Aorta (tissue), 5 donors: ENCODE measurements at places on chromosomes 3 and 15. TPM values are rescaled to one million over a fixed set of nuclear protein-coding genes. Genes with fewer than 3 reads are reported as not detected.

DNA sequence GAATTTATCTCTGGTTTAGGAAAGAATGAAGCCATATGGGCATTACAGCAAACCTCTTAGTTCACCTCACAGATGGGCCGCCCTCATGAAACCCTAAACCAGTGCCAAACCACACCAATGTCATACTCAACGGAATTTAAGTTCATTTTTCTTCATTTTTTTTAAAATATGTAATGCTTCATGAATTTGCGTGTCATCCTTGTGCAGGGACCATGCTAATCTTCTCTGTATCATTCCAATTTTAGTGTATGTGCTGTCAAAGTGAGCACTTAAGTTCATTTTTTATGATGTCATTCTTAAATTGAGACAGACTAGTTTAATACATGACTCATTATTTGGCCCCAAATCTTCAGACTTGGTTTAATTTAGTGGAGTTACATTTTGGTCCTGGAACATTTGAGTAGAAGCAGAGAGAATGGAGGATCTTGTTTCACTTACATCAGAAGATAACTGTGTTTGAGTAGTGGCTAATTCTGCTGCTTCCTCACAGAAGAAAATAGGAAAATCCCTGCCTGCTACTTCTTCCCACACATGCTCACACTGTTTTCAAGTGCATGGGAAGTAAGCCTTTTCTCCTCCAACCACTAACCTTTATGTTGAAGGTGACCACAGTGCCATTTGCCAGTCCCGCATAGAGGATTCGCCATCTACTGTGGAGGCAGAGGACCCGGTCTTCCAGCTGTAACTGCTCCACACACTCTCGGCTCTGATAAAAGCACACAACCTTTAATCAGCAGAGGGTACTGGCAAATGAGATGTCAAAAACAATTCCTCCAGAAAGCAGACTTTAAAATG, 63.3 kb downstream of the ZNF106 start:
- DNase-seq: no peak

GRCh38 chr15:73714695-73715301, 30.6 kb downstream of the CD276 start:
- DNase-seq: no peak

DNA sequence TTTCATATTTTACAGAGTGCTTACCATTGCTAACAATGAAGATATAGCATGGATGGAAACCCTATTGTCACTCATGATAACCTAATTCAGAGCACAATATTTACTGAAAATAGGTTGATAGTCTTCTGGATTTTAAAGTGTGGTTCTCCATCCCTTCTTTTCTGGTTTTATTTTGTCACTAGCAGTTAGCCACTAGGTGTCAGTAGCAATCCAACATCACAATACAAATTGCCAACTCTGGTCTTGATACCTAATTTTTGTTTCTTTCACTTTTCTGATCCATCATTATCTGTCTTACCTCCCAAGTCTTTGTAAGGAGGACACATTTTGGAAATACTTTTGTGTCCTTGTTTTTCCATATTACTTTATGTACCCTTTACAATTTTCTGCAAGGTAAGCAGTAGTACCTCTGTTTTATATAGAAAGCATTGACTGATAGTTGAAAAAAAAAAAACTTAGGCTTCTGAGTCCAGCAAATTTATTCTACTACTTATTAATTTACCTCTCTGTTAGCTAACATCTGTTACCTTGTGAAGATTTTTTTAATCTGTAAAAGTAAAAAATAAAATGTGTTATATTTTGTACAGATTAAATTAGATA, 28.3 kb upstream of the CRYBG3 start:
- DNase-seq: no peak

- no peak for DNase-seq
Observed at GRCh38 chr3:4680871-4681300, 187.7 kb downstream of the ITPR1 start.

DNA sequence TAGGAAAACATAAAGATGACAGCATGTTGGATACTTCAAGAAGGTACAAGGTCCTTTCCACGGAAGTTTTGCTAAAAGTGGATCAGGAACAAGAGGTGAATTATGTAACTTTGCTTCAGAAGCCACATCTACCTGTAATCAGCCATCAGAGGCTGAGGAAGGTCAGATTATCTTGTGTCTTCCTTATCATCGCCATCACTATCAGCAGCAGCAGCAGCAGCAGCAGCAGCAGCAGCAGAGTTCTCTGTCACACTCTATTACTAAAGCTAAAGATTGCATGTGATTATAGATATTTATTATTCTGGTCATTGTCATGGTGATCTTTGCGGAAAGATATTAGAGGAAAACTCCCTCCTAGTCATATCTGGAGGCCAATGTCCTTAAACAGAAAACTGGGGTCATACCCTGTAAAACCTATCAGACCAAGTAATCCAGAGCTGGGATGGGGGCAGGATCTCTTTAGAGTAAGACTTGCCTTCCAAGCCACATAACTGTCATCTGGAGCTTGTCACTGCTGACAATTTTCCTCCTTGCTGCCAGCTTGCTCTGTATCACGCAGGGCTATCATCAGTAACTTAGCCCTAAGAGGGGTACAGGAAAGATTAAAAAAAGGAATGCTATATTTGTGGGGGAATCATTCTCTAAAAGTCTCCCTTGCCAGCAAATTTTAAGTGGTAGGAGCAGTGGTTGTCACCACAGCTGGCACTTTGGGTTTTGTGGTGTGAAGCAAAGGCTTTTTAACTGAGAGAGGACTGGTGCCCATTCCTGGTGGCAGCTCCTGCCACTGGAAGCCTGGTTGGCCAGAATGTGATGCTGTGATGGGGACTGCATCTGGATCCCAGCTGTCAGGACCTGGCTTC, 130.9 kb upstream of the RASGRP1 start:
- no peak for DNase-seq

GLDN gene
- total RNA-seq: 23.0 TPM

DNA sequence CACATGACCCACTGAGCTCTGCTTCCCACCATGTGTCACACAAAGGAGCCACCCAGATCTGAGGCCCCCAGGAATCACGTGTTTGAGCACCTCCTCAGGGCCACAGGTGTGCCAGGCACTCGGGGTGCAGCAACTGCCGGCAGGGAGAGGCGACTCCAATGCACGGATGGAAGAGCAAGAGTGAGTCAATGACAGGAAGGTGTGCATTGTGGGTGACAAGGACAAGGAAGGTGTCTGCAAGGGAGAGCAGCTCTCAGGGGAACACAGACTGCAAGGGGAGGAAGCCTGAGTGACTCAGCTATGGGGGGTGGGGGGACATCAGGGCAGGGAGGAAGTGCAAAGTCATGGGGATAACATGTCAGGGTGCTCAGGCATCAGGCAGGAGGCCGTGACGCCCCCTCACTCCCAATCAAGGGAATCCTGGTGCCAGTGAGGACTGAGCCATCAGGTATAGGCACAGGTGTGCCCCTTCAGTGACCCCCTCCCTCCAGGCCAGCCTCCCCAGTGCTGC, 67.4 kb downstream of the NUP210 start:
- no peak for DNase-seq

DNA sequence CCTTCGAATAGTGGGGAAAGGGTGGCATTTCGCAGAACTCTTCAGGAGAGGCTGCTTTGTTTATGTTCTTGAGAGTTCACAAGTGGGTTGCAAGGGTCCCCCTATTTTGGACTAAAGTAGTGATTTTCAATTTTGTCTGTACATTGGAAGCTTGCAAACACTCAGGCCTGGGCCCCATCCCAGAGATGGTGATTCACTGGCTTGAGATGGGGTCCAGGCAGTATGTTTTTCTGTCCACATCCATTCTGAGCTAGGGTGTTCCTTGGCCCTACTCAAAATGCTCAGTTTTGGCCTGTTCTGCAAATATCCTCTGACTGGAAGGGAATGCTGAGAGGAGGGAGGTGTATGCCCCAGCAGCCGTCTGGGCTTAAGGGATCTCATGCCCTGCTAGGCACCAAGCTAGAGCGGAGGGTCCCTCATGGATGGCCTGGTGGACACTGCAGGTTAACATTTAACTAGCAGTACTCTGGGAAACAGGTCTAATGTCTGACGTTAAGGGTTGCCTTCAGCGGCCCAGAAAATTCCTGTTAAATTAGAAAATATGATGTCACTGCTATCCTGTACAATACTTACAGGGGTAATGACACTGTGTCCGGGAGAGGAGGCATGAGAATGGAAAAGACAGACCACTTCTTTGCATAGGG, 181.4 kb downstream of the OPA1 start:
- DNase-seq: no peak

ASB14 gene
- total RNA-seq: not detected

DNA sequence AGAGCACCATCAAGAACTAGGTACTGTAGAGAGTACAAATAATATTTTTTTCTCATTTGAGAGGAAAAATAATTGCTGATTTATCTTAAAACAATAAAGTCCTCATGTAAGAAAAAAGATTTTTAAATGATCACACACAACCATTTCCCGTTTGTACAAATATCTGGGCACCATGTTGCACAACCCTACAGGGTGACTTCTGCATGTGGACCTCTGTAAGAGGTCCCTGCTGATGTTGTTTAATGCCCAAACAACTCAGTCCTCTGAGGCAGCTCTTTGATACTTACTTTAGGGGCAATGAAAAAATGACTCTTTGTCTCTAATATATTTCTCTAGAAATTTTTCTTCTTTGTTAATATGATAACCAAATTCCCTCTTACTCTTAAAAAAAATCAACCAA, 168.1 kb upstream of the SATB1 start:
- no peak for DNase-seq

- no peak for DNase-seq
Observed at GRCh38 chr3:182487143-182487542, 306.2 kb upstream of the ATP11B start.
